Ascending aorta (tissue), 2 donors: ENCODE measurements at places on chromosomes 4 and X.

- no peak for DNase-seq
Measured at GRCh38 chr4:171719691-171720090, 93.5 kb upstream of the GALNTL6 start.

DNA sequence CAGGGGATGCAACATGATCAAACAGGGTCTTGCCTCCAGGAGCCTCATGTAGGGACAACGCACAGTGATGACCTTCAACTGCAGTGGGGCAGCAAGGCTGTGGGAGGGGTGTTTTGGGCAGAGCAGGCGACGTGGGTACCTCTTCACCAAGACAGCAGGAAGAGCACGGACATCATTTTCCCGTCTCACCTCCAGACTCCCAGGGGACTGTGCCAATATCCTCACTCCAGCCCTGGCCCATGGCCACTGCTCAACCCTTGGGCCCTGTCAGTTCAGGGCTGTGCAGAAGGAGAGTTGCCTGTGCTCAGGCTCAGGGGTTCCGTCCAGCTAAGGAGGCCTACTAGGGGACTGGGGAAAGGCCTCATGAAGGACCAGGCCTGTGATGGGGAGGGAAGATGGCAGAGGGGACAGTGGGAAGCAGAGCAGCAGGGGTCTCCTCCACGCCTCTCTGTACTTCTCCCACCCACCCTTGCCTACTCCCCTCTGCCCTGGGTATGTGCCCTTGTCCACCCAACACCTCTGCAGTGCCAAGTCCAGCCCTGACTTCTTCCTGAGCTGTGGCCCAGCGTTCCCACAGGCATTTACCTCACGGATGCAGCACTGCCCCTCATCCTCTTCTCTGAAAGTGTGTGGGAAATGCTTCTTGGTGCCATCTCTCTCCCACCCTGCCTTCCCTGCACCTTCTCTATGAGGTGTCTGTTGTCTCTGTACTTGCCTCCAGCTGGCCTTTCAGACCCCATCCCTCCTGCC is 1.4 kb downstream of the IL9R start:
- no peak for DNase-seq

DNA sequence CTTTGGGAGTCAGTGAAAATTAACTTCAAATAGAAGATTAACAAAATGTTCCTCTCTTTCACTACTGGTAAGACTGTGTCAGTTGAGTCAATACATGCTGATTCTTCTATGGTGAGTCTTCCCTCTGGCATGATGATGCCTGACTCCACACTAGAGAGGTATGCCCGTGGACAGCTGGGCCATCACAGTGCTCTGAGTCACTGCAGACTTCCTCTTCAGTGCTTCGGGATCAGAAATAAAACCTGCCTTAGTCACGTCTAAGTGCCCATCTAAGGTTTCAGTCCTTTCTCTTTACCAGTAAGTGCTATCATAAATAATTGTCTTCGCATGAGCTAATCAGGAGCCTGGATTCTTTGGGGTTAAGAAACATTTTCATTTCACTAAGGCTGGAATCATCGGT is 1.6 kb upstream of the ASB5 start:
- no peak for DNase-seq

DNA sequence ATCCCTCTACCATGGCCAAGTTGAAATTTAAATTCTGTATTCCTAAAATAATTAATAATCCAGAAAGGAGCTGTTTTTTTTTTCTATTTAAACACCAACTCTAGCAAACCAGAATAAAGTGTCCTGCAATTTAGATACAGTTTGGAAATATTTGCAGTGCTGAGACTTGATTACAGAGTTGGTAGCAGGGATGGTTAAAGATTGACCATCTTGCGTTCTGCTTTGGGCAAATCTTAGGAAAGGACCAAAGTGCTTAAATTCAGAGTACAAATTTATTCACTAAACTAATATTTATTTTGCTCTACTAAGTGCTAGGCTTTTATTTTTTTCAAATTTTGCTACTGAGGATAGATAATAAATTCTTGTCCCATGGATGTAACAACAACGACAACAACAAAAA is 180.2 kb upstream of the AADAT start:
- DNase-seq, result no peak
